AG04449 (cell line): ENCODE measurements at places on chromosomes 1 and 21.

DNA sequence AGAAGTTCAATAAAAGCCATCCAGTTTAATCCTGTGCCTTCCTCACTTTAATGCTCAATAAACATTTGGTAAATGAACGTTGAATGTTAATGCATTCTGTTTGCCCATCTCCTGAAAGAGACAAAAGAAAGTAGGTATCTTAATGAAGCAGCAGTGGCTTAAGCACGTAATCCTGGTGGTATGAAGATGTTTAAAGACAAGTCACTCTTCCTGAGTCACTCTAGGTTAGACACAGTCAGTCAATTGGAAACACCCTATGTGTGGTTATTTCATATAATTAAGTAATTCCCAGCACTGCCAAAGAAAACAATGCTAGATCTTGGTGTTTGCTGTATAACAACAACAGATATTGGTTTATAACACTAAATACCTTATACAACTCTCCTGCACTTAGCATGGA is 334.0 kb upstream of the FMN2 start:
- no peak for DNase-seq

GRCh38 chr1:245990315-245991022 is 516.6 kb downstream of the SMYD3 start:
- no peak for DNase-seq

DNA sequence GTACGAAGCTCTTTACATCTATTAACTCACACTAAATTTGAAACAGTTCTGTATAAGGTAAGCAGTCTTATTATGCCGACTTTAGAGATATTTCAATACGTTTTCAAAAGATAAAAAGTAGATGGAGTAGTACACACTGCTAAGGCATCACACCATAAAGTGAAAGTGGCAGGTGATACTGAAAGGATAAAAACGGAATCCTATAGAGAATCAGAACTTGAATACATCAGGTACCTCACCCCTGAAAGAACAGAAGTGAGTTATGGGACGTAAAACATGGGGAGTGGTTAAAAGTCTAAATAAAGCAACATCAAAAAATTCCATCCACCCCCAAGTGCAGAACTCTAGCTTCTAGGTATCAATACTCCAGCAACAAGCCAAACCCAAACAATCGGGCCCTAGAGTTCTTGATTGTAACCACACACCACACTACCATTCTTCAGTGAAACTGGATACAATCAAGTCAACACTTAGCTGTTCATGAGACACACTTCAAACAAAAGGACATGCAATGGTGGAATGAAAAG is 142.6 kb downstream of the SMYD3 start:
- no peak for DNase-seq

DNA sequence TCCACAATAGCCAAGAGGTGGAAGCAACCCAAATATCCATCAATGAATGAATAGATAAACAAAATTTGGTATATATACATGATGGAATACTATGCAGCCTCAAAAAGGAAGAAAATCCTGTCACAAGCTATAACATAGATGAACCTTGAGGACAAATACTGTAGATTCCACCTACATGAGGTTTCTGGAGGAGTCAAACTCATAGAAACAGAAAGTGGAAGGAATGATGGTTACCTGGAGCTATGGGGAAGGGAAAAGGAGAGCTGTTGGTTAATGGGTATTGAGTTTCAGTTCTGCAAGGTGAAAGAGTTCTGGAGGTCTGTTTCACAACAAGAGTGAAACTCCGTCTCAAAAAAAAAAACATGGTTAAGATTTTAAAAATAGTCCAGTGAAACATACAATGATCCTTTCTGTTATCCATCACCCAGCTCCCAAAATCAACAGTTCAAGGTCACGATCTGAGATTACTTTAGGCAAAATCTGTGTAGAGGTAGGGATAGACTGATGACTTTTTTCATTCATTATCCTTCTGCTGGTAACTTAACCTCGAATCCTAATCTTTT is 80.8 kb upstream of the HNRNPU start:
- DNase-seq, result no peak

DNA sequence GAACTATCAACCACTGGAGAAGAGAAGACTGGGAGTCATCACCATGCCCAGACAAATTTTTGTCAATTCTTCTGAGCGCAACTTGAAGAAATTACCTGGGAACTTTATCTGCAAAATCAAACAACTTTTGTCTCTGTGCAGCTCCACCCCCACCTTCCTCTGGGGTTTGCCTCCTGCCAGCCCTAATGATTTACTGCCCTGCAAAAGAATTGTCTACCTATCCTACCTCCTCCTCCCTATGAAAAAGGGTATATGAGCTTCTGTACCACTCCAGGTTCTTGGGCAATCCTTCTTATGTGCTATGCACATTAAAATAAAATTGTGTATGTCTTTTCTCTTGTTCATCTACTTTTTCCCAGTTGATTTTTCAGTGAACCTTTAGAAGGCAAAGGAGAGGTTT is 191.9 kb downstream of the URB2 start:
- DNase-seq, result no peak

DNA sequence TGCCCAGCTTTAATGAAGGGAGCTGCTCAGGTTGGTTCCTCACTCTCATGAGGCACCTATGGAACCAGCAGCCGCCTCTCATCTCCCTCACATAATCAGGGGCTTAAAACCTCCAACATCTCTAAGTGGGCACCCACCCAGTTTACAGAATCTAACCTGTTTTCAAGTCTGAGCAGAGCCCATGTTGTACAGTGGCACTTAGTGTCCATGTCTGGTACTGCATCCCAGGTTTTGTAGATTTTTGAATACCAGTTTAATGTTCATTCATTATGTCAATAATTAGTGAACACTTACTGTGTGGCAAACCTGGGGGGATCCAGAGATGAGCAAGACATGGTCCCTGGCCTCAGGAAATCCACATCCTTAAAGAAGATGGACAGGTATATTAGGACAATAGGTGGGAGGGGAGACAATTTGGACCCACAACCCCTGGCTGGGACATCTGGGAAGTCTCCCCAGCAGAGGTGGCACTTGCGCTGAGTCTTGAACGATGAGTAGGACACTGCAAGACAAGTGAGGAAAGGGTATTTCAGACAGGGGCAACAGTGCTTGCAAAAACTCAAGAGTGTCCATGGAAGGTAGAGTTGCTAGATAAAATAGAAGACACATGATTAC is 83.3 kb downstream of the LACTBL1 start:
- DNase-seq, result no peak

GRCh38 chr1:107704911-107705310 is 260.1 kb downstream of the VAV3 start:
- DNase-seq, result peak; percentile 28

- DNase-seq, result no peak
These were observed 505.2 kb downstream of the SMYD3 start for GRCh38 chr1:246001837-246002230.

DNA sequence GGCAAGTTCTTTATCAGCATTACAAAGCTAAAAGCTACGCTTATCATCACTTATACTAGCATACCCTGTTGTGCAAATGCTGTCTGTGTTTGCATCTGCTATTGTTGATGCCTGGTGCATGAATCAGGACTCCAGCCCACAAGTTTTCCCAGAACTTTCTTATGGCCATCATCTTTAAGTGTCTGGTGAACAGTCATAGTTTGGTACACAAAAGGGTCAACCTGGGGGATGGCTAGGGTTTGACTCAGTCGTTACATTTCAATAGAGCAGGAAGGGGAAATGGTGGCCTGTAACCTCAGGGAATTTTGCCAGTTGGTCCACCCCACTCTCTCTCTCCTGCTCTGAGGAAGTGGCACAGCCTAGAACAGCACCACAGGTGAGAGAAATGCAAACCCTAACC is 35.4 kb downstream of the SELL start:
- DNase-seq, result peak; percentile 2

DNA sequence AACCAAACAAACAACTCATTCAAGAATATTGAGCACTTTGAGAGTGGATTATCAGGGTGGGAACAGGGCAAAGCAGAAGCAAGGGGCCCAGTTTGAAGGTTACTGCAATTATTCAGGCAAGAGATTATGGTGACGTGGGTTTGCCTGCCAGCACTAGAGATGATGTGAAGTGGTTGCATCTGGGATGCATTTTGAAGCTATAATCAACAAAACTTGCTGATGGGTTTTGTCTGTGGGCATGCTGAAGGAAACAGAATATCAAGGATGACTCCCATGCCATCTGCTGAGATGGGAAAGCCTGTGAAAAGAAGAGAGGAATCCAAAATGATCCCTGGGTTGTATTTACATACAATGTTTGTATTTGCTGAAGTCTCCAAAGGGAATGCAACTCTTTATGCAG is 224.3 kb upstream of the GREM2 start:
- no peak for DNase-seq

GRCh38 chr1:167774710-167775109 is 52.9 kb downstream of the MPZL1 start:
- DNase-seq, result no peak

DNA sequence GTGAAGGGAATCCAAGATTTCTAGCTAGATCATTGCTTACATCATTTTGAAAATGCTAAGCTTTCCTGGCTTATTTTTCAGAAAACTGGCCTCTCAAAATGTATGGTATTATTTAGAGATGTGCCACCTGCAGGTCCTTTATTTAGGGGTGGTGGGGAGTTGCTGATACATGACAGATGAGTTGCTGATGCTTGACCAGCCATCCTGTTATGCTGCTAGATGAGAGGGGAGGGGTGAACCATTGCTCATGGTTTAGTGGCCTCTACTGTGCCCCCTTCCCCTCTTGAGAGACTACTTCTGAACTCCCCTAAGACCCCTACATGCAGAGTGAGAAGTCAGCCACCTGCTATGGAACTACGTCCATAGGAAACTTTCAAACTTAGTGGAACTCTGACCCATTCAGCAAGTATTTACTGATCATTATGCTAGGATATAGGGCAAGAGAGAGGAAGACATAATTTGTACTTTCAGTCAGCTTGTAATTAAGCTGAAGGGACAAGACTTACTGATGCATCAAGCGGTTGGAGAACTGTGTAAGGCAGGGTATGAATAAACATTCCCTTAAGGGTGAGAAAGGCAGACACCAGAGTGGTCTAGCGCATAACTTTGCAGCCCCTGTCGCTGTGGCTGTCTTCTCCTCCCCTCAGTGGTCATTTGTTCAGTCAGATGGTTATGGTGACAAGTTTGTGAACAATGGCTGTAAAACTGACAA is 34.6 kb downstream of the SLAMF6 start:
- no peak for DNase-seq

DNA sequence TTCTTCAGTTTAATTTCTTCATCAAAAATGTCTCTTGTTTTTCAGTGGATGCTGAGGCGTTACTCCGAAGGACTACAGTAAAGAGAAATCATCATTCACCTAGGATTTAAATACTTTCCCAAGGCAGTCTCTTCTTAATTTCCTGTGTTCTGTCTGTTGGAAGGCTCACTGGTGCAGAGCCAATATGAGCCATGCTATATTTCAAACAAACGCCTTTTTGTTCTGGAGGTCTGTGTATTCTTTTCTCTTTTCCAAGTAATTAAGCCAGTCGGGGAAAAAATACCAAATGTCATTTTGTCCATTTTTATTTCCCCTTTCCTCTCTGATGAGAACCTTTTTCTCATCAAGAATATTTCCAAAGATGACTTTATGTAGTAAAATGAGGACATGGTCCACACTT is 206.5 kb downstream of the RWDD3 start:
- no peak for DNase-seq

- no peak for DNase-seq
These were observed at the start of gene LPAR3 for GRCh38 chr1:84892705-84893618. Gene LPAR3, minus strand, starts transcription at chr1:84893206. Its CDS starts 27,086 bp downstream, at chr1:84866120.

DNA sequence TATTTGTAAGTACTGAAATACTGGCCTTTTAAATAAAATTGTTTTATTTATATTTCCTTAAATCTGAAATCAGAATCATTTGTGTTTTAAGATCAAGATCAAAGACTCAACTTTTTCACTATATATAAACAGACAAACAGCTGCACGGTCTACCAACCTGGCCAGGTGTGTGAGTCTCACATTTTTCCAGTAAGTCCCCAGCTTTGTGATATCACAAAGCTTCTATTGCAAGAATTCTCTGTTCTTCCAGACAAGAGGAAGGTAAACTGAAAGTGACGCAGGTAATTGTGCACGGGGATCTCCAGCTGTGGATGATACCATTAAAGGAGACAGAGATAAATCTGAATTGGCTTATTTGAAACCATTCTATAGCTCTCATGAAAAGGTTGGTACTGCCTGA is 41.2 kb upstream of the CYP2J2 start:
- DNase-seq, result no peak

DNA sequence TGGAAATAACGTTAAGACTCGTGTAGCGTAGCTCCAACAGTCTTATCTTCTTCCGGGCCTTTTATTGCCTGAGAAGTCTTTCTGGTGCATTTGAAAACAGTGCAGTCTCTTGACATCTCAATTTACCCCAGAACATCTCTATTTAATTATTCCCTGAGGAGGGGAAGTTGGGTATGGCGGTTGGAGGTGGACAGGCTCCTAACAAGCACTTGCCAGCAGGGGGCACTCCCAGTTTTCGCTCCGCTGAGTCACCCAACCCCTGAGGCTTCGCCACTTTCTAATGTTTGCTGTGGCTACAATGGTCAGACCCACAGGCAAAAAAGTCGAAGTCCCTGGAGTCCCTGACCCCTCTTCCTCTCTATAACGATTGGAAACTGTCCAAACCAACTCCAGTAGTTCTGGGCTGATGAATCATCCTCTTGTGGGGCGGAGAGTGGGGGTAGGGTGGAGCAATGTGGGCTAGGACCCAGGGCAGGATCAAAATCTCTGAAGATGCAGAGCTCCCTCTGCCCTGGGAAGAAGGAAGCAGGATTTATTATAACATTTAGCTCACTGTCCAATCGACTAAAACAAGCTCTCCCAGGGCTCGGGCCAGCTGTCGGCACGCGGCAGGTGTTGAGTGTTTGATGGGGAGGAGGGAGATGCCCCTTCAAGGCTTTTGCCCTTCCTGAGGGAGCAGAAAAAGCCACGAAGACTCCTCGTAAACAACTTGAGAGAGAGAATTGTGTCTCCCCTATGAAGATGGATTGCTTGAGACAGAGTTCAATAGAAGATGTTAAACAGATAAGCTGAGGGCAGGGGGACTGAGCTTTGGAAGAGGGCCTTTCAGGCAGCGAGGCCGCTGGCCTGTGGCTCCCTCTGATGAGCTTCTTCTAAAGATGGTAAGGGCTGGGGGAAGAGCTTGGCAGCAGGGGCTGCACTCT is 85.7 kb downstream of the BRINP2 start:
- no peak for DNase-seq

GRCh38 chr1:116506132-116507004 is 64.5 kb downstream of the CD58 start:
- no peak for DNase-seq

DNA sequence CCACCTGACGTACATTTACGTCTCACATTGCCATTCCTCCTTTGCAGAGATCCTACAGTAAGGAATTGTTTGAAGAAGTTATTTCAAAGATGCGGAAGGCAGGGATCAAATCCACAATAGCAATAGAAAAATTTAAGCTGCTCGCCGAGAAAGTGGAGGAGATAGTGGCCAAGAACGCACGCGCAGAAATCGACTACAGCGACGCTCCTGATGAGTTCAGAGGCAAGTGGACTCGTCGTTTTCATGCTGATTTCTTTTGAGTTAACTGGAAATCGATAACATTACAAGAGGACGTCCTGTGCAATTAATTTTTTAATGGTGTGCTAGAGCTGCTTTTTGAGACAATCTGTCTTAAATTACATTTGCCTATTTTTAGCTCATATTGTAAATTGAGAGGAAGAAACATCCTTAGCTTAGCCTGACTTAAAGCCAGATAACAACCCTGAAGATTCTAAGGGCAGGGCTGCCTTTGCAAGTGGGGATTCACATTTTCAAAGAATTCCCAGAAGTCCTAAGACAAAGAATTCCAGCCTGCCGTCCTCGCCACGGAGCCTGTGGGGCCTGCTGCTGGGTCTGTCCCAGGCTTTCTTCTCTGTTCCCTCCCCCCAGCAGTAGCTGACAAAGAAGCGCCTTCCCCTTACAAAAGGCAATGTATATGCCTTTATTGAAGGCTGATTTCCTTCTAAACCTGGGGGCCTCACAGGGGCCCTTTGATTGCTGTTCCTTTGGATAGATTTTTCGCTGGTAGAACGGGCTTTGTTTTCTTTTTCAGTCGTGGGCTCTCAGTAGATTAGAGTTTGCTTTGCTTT is 31.6 kb upstream of the KIF1B start:
- no peak for DNase-seq
